Hematopoietic multipotent progenitor cell treated with erythropoietin and hydrocortisone succinate and interleukin-3 and kit ligand, for 15 days (in vitro differentiated cells): ENCODE measurements at places on chromosomes 12 and 14.

- DNase-seq: peak; percentile 97
These were observed 412 bp upstream of the SNW1 start for GRCh38 chr14:77761205-77761931.

DNA sequence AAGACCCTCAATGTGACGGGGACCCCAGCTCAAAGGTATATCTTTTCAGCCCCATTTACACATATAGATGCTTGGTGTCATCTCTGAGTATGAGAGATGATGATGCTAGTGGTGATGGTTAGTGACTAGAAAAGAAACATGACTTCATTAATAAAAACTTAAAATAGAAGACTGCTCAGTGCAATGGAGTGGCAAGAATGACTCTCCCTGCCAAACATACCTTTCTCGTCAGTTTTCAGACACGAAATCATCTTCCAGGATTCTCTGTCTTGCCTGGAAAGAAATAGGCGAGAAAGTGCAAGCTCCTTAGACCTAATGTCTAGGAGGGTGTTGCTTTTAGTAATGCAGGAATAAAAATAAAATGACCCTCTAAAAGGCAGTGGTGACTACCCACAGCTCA, 71.7 kb downstream of the TPH2 start:
- DNase-seq: no peak

- peak; percentile 78 for DNase-seq
These were observed at the start of gene CIDEB for GRCh38 chr14:24307575-24308341. Gene CIDEB (minus strand): TSS chr14:24307977. CDS start chr14:24307858, 119 bp downstream.

DNA sequence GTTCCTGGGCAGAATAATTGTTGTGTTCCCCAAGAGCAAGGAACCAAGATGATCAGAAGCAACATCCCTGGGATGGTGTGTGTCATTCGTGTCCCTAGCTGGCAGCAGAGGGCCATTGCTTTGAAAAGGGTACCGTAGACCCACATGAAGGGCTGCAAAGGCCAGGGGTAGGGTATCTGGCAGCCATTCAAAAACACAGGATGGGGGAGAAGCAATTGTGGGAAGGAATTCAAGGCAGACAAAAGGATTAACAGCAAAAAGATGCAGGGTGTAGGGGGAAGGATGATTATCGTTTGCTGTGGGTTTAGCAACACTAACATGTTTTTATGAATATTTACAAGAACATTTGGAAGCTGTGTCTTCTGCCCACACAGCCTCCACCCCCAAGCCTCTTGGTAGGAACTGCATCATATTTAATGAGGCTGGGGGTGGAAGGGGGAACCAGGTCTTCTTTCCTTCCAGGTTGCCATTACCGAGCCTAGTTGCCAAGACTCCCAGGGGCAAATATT, 169.0 kb upstream of the G2E3 start:
- no peak for DNase-seq

DNA sequence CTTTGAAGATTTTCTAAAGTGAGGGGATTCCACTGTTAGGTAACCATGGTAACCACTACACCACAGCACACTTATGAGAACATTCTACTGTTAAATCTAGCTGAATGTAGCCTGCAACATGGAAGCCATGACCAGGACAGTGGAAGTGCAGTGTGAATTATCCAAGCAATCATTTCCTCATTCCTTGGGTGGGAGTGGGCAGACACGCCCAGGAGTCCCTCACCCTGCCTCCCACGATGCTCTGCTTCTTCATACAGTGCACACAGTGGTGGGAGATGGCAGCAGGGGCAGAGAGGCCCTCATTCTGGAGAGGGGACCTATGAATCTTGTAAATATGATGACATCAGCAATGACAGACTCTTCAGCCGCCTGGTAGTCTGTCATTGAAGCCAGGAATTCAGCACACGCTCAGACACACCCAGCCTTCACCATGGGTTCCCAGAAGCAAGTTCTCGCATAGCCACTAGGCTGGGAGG, 70.1 kb upstream of the HOXC13 start:
- DNase-seq: no peak

GRCh38 chr14:68940614-68941185, 38.4 kb downstream of the ACTN1 start:
- DNase-seq: no peak

DNA sequence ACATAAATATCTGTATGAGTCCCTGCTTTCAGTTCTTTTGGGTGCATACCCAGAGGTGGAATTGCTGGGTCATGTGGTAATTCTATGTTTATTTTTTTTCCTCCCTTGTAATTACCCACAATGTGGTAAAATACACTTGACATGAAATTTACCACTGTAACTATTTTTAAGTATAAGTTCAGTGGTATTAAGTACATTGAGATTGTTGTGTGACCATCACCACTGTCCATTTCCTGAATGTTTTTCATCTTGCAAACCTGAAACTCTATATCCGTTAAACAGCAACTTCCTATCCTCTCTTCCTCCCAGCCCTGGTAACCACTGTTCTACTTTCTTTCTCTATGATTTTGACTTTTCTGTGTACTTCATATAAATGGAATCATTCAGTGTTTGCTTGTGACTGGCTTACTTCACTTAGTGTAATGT, 51.4 kb downstream of the BORCS5 start:
- DNase-seq: no peak

- DNase-seq: no peak
These were observed 74.0 kb upstream of the CDKN3 start for GRCh38 chr14:54322701-54323337.

DNA sequence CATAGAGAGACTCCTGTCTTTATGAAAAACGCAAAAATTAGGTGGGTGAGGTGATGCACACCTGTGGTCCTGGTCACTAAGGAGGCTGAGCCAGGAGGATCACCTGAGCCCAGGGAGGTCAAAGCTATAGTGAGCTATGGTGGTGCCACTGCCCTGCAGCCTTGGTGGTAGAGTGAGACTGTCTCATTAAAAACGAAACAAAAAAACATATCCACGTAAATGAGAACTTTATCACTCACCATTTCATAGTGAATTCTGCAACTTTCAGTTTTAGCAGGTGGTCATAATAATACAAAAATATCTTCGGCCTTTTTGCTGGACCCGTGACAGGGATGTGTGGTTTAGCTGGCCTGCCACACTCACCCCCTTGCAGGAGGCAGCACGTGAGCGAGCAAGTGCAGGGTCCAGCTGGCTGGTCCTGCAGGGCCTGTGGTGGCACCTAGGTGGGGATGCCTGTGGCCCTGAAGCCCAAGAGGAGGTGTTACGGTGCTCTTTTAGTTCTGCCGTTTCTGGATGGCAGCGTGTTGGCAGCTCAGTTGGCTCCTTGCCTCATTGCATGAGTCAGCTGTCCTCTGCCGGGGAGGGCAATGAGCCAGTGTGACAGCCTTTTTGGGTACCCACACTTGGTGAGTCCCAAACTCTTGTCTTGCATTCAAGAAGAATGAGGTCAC, 1330.7 kb upstream of the TMEM132C start:
- DNase-seq: peak; percentile 91

DNA sequence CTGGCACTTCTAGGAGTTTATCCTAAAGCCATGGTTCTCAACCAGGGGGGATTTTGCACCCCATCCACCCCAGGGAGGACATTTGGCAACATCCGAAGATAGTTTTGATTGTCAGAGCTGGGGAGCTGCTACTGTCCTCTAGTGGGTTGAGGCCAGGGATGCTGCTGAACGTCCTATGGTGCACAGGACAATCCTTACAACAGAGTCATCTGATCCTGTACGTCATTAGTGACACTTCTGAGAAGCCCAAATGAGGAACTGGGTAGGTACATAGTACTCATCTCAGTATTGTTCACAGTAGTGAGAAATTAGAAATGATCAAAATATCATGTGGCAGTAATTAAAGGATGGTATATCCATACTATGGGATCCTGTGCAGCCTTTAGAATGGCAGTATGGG, 185.1 kb downstream of the CHST11 start:
- DNase-seq: no peak

DNA sequence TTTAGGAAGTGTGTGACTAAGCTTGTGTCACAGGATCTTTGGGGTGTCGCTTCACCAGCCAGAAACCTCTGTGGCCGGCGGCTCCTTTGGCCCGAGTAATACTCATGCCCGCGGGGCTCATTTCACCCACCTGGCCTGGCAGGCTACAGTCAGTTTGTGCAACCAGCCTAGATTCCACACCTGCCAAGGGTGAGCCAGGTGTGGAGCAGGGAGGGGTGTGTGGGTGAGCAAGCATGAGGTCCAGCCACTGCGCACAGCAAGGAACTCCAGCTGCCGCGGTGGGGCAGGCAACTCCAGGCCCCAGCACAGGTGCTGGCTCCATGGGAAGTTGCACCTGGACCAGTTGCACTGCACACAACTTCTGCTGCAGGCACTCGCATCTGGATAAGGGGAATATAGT, 462.3 kb upstream of the LRFN5 start:
- no peak for DNase-seq

GRCh38 chr14:103896578-103896977, 31.7 kb upstream of the TDRD9 start:
- DNase-seq: no peak

DNA sequence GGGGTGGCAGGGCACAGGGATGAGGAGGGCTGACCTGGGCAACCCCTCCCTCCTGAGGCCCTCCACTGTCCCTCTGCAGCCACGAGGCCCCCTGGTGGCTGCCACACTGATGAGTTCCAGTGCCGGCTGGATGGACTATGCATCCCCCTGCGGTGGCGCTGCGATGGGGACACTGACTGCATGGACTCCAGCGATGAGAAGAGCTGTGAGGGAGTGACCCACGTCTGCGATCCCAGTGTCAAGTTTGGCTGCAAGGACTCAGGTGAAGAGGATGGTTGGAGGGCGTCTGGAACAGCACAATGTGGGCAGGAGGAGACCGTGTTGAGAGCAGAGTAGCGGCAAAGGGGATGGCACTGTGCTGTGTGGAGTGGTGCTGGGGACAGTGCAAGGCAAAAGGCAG, 25.7 kb upstream of the LRP1-AS start:
- peak; percentile 48 for DNase-seq

DNA sequence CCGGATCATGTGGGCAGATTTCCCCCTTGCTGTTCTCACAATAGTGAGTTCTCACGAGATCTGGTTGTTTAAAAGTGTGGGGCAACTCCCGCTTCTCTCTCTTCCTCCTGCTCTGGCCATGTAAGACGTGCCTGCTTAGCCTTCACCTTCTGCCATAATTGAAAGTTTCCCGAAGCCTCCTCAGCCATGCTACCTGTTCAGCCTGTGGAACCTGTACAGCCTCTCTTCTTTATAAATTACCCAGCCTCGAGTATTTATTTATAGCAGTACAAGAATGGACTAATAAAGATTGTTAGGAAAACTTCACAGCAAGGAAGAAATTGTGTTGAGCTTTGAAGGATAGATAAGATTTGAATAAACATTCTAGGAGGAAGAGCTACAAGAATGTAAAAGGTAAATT, 52.1 kb downstream of the KDM5A start:
- DNase-seq: no peak

- DNase-seq: no peak
These were observed 3.7 kb upstream of the CAMKK2 start for GRCh38 chr12:121300083-121300819.

DNA sequence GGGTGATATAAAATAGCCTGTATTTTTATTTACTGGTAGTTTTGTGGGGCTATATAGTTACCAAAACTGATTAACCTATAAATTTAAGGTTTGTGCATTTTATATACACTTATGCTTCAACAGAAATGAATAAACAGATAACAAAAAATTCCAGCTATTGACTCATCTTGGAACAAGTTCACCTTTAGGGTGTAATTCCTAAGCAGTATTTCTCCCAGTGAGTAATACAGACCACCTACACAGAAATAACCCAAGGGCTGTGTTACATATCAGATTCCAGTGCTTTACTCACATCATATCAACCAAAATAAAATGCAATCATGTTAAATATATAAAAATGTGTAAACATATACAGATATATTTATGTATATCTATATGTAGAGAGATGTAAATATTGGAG, 345.6 kb downstream of the ADAMTS20 start:
- no peak for DNase-seq

- DNase-seq: no peak
These were observed 392.0 kb downstream of the BTG1 start for GRCh38 chr12:91753649-91754048.

DNA sequence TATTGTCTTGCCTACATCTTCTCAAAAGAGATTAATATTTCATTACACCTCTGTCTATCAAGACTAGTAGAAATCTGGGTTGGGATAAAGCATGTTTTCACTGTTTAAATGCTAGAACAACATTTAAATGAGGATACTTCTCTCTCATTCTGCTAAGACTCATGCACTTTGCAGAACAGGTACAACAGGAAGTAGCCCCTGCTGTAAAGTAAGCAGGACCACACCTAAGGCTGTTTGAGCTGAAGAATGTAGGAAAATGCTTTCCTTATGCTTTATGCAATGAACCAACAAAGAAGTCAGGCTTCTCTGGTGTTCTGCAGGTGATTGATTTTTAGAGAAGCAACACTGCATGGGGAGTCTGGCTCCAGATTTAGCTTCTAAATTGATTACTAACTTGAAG, 89.4 kb downstream of the PAX9 start:
- DNase-seq: no peak

- DNase-seq: no peak
These were observed 8.3 kb downstream of the KRT7 start for GRCh38 chr12:52241205-52241842.

DNA sequence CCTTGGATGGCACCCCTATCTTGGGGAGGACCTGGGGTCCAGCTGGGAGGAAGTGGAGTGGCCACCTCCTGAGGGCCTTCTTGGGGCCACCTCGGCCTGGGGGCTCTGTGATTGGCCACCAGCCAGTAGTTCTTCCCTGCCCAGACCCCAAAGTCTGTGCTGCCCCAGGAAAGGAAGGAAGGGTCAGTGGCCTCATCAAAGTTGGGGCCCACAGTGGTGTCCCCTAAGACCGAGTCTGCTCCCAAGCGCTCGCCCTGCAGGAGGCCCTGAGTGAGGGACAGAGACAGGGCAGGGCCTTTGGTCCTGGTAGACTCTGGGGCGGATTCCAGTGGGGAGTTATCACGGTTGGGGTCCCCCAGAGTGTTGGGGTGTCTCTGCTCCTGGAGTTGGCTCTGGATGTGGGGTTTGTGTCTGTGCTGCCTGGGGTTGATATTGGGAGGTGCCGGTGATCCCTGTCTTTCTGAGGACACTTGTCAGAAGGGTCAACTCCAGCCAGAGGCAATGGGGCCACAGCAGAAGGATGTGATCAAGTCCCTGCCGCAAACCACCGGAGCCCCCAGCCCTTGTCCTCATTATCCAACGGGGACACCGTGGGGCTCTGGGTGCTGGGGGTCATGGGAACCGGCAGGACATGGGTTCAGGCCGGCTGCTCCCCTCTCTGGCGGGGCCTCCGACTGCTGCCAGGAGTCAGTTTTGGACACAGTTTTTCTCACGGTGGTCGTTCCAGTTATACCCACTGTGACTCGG, 364.3 kb downstream of the TMEM121 start:
- DNase-seq: no peak
